ENCODE measurements at places on chromosomes 1 and 21.
A peak's percentile ranks its signal among the peaks of the same experiment; 100 is the strongest.

- no peaks in the 10 kb centered on the region for H3K27me3 ChIP-seq
- no peak overlapping the region for H3K4me3 ChIP-seq
- peaks cover 42% of the 10 kb centered on the region for H3K4me1 ChIP-seq
- peaks cover 3% of the 10 kb centered on the region for H3K36me3 ChIP-seq
- DNase-seq: no peak
Observed at GRCh38 chr1:27569506-27570291, 34.2 kb downstream of the AHDC1 start.

DNA sequence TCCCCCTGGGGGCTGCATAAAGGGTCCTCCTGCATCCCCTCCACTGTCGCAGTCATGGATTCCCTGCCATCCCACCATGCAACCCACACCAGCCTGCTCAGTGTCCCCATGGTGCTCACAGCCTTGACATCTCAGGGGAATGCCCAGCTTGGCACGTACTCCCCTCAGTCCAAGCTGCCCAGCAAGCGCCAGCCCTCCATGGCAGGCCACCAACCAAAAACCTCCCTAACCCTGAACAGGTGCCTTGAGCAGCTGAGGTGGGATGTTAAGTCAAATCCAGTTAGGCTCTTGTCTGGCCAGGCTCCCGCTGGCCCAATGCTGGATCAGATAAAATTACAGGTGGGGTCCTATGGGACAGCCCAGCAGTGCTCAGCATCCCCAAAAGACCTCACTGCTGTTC is 341 bp downstream of the VTCN1 start:
- no peaks in the 10 kb centered on the region for H3K36me3 ChIP-seq
- no peak for DNase-seq
- no peak overlapping the region for H3K27ac ChIP-seq
- H3K27me3 ChIP-seq: no peaks in the 10 kb centered on the region

- H3K4me3 ChIP-seq: no peak overlapping the region
- no peak for DNase-seq
- H3K27me3 ChIP-seq: no peaks in the 10 kb centered on the region
- H3K27ac ChIP-seq: no peak overlapping the region
- no peaks in the 10 kb centered on the region for H3K36me3 ChIP-seq
Observed at GRCh38 chr1:87989346-87989745, 660.7 kb downstream of the LMO4 start.

DNA sequence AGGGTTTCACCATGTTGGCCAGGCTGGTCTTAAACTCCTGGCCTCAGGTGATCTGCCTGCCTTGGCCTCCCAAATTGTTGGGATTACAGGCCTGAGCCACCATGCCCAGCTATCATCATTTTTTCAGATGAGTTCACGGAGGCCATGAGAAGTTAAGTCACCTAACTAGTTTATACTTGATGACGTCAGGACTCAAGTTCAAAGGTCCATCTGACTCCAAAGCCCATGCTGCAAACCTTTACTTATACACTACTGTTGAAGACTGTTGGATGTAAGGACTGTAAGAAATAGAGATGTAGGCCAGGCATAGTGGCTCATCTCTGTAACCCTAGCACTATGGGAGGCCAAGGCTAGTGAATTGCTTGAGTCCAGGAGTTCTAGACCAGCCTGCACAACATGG is 40.8 kb upstream of the STMN1 start:
- H3K27me3 ChIP-seq: no peaks in the 10 kb centered on the region
- no peak overlapping the region for H3K27ac ChIP-seq
- no peak for DNase-seq
- no peaks in the 10 kb centered on the region for H3K36me3 ChIP-seq
- H3K4me3 ChIP-seq: no peak overlapping the region
- no peaks in the 10 kb centered on the region for H3K4me1 ChIP-seq

GRCh38 chr1:222769971-222770620 is 33.1 kb downstream of the FAM177B start:
- no peaks in the 10 kb centered on the region for H3K27me3 ChIP-seq
- no peak overlapping the region for H3K4me3 ChIP-seq
- no peaks in the 10 kb centered on the region for H3K4me1 ChIP-seq
- no peak for DNase-seq
- no peak overlapping the region for H3K27ac ChIP-seq
- H3K36me3 ChIP-seq: no peaks in the 10 kb centered on the region

DNA sequence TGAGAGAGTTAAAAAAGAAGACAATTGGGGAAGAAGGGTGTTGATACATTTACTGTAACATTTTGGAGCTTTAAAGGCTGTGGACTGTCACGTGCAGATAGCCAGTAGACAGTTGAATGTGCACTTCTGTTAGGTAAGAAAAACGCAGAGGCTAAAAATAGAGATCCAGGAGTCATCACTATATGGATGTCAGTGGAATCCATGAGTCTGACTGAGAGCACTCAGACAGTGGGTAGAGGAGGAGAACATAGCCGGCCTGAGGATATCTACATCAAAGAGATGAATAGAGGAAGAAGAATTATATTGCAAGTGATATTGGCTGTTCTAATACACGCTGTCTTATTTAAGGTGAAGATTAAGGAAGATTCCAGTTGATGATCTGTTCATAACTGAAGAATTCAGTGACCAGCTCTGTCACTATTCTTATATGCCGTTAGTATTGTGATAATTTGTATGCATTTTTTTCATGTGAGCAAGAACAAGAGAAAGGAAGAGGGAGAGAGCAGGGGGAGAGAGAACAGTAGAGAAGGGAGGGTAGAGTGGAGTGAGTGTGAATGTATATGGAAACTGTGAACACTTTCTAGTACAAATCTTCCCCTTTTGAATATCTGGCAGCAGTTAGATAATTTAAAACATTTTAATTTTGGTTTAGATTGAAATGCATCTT is 344.8 kb downstream of the CHRM3 start:
- DNase-seq: no peak
- no peak overlapping the region for H3K27ac ChIP-seq

DNA sequence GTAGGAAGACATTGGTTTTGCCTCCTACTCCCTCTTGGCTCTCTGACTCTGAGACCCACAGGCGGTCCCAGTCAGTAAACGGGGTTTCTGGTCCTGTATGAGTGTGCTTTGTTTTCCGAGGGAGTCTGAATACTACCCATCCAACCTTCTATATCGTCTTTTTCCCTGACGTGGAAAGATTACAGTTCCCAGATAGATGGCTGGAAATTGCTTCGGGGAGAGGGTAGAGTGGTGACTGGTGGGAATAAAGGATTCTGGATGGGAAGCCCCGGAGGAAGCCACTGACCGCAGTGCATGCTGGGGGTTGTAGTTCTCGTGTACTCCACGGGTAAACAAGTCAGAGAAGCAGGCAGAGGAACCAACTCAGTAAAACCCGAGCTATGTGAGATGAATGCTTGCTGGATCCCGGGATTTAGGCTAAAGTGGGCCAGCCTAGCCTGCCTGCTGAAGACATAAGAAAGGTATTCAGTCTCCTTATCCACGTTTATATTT is 66.2 kb upstream of the IRF2BP2 start:
- no peak overlapping the region for H3K4me3 ChIP-seq
- H3K27ac ChIP-seq: peak overlapping the region; percentile 72
- no peaks in the 10 kb centered on the region for H3K27me3 ChIP-seq
- peaks cover 3% of the 10 kb centered on the region for H3K4me1 ChIP-seq
- H3K36me3 ChIP-seq: no peaks in the 10 kb centered on the region
- DNase-seq: peak; percentile 90

DNA sequence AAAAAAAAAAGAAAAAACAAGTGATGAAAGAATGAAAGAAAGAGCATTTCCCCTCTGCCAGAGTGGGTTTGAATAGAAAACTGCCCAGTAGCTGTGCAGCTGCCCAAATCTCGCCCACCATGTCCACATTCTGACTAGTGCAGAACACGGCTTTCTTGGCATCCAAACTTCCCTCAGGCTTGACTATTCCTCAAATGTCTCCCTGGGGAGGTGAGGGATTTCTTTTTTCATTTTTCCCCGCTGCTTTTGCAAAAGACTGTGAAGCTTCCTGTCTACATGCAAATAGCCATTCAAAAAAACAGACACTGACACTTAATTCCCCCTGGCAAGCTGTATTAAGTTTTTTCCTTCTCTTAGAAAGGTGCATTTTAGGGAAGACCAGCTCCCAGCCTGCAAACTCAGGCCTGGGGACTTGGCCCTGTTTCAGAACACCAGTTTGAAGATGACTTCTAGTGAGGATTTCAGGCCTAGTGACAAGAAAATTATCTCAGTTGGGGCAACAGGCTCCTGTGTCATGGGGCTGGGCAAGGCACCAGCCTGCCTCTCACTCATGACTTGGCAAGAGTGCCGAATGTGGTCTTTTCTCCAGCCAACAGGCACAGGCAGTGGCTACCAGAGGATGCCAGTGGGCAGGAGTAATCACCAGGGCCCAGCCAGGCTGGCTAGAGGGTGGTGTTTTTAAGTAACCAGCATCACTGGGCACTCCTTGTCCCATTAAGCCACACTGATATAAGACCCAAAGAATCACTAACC is 178.1 kb upstream of the NFIA start:
- no peak overlapping the region for H3K27ac ChIP-seq
- H3K27me3 ChIP-seq: no peaks in the 10 kb centered on the region
- peaks cover 3% of the 10 kb centered on the region for H3K4me1 ChIP-seq
- peak; percentile 49 for DNase-seq
- no peak overlapping the region for H3K4me3 ChIP-seq
- H3K36me3 ChIP-seq: no peaks in the 10 kb centered on the region

- H3K36me3 ChIP-seq: peaks cover 34% of the 10 kb centered on the region
- H3K27ac ChIP-seq: no peak overlapping the region
- H3K27me3 ChIP-seq: no peaks in the 10 kb centered on the region
- no peak overlapping the region for H3K4me3 ChIP-seq
- peaks cover 2% of the 10 kb centered on the region for H3K4me1 ChIP-seq
- DNase-seq: no peak
Observed at GRCh38 chr21:42852925-42853570, 26.3 kb downstream of the WDR4 start.

- H3K4me1 ChIP-seq: no peaks in the 10 kb centered on the region
- peaks cover 5% of the 10 kb centered on the region for H3K27me3 ChIP-seq
- H3K36me3 ChIP-seq: no peaks in the 10 kb centered on the region
- DNase-seq: no peak
- no peak overlapping the region for H3K27ac ChIP-seq
Observed at GRCh38 chr1:156372265-156372586, 3.2 kb downstream of the RHBG start.

GRCh38 chr1:221712776-221713431 is 29.0 kb downstream of the DUSP10 start:
- H3K27ac ChIP-seq: no peak overlapping the region
- DNase-seq: no peak
- H3K27me3 ChIP-seq: no peaks in the 10 kb centered on the region
- peaks cover 9% of the 10 kb centered on the region for H3K4me1 ChIP-seq
- no peak overlapping the region for H3K4me3 ChIP-seq

DNA sequence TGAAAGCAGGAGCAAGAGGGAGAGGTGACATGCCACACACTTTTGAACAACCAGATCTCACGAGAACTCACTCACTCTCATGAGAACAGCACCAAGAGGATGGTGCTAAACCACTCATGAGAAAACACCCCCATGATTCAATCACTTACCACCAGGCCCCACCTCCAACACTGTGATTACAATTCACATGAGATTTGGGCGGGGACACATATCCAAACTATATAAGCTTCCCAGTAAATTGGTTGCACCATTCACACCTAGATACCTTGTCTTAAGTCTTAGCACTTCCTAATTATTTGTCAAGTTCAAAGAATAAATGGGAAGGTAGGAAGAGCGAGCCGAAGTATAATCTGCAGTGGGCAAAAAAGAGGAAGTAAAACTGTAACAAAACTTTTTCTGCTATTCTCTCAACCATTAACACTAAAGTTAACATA is 34.3 kb downstream of the AMY1C start:
- H3K4me1 ChIP-seq: no peaks in the 10 kb centered on the region
- H3K4me3 ChIP-seq: no peak overlapping the region
- H3K36me3 ChIP-seq: no peaks in the 10 kb centered on the region
- no peak for DNase-seq

GRCh38 chr21:27734146-27734545 is 767.3 kb upstream of the ADAMTS5 start:
- H3K27me3 ChIP-seq: no peaks in the 10 kb centered on the region
- H3K27ac ChIP-seq: no peak overlapping the region
- H3K4me3 ChIP-seq: no peak overlapping the region
- H3K36me3 ChIP-seq: no peaks in the 10 kb centered on the region
- no peaks in the 10 kb centered on the region for H3K4me1 ChIP-seq

GRCh38 chr1:226590614-226591013 is 42.0 kb downstream of the STUM start:
- H3K36me3 ChIP-seq: no peaks in the 10 kb centered on the region
- no peaks in the 10 kb centered on the region for H3K27me3 ChIP-seq
- H3K4me1 ChIP-seq: no peaks in the 10 kb centered on the region
- no peak overlapping the region for H3K27ac ChIP-seq

DNA sequence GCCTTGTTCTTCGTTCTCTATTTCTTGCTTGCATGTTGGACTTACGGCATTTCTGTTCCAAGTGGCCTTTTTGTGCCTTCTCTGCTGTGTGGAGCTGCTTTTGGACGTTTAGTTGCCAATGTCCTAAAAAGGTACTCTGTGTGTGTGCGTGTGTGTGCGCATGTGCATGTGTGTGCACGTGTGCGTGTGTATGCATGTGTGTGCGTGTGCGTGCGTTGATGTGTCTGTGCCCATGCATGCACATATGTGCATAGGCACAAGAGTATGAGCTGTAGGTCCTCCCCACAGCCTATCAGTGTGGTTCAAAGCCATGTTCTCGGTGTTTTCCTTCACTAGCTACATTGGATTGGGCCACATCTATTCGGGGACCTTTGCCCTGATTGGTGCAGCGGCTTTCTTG is 13.7 kb downstream of the NPPA start:
- H3K27me3 ChIP-seq: no peaks in the 10 kb centered on the region
- peaks cover 76% of the 10 kb centered on the region for H3K36me3 ChIP-seq
- H3K4me1 ChIP-seq: no peaks in the 10 kb centered on the region
- DNase-seq: no peak

- no peaks in the 10 kb centered on the region for H3K36me3 ChIP-seq
- H3K4me3 ChIP-seq: no peak overlapping the region
Observed at GRCh38 chr21:42228709-42229220, 9.8 kb downstream of the ABCG1 start.

- H3K36me3 ChIP-seq: no peaks in the 10 kb centered on the region
- H3K4me3 ChIP-seq: no peak overlapping the region
- DNase-seq: no peak
- no peaks in the 10 kb centered on the region for H3K4me1 ChIP-seq
- H3K27me3 ChIP-seq: no peaks in the 10 kb centered on the region
Observed at GRCh38 chr1:87981386-87981785, 652.7 kb downstream of the LMO4 start.

- H3K27me3 ChIP-seq: peaks cover 5% of the 10 kb centered on the region
- DNase-seq: peak; percentile 74
- H3K27ac ChIP-seq: peak overlapping the region; percentile 62
Observed at GRCh38 chr1:88462488-88463261, 221.4 kb upstream of the PKN2 start.

- no peaks in the 10 kb centered on the region for H3K27me3 ChIP-seq
- no peak for DNase-seq
- H3K4me3 ChIP-seq: no peak overlapping the region
- H3K4me1 ChIP-seq: no peaks in the 10 kb centered on the region
- H3K36me3 ChIP-seq: no peaks in the 10 kb centered on the region
- H3K27ac ChIP-seq: peak overlapping the region; percentile 22
Observed at GRCh38 chr1:109691759-109692158, 4.1 kb downstream of the GSTM1 start.
